ENCODE measurements at places on chromosomes 6 and 20.

DNA sequence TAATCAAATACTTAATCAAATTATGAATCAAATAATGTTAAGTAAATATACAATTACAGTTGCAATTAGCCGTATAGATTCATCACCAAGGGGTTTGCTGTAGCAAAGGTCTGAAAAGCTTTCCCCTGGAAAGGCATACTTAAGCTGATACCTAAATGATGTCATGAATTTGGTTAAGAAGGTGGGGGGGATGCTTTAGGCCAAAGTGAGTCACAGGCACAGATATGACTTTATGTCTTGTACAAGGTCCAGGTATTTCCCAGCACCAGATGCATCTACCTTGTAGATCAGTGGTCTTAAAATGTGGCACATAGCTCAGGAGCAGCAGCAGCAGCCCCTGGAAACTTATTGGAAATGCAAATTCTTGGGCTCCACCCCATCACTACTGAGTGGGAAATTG lies 557.3 kb upstream of the CDH4 start:
- DNase-seq = no peak

DNA sequence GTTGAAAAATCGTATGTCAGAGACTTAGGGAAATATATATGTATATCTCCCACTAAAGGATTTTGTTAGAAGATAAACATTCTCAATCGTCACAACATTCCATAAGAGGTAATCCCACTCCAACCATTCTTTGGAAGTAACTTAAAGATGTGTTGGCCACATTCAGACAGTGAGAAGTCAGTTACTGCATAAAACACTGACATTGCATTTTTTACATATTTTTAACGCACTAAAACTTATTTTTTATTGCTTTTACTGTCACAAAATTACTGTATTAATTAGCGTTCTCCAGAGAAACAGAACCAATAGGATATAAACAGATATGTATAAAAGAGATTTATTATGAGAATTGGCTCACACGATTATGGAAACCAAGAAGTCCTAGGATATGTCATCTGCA lies 74.3 kb upstream of the VGLL2 start:
- no peak for DNase-seq

DNA sequence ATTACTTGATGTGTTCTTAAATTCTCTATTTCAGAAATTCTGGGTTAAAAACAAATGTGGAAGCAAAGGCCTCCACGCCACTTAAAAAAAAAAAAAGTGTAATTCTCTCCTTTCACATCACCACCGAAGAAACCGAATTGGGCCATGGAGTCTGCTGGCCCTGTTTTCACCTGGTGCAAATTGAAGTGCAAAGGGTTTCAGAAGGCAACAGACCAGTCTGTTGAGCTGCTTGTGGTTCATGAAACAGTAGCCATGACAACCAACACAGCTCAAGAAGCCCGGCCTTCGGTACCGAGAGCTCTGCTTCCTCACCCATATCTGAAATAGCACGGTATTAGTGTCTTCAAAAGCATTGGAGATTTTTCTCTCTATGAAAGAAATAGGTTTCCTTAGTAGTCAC lies 63.1 kb downstream of the GMPR start:
- DNase-seq = no peak

DNA sequence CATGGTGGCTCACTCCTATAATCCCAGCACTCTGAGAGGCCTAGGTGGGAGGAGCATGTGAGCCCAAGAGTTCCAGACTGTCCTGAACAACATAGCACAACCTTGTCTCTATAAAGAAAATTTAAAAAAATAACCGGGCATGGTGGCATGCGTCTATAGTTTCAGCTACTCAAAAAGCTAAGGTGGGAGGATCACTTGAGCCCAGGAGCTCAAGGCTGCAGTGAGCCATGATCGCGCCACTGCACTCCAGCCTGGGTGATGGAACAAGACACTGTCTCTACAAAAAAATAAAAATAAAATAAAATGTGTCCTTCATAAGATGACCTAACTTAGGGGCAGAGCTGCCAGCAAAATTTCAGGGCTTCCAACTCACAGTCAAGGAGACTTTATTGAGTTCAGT lies 12.6 kb downstream of the ID4 start:
- DNase-seq = no peak

GRCh38 chr6:37130704-37131103 lies 39.2 kb upstream of the PIM1 start:
- DNase-seq = no peak

DNA sequence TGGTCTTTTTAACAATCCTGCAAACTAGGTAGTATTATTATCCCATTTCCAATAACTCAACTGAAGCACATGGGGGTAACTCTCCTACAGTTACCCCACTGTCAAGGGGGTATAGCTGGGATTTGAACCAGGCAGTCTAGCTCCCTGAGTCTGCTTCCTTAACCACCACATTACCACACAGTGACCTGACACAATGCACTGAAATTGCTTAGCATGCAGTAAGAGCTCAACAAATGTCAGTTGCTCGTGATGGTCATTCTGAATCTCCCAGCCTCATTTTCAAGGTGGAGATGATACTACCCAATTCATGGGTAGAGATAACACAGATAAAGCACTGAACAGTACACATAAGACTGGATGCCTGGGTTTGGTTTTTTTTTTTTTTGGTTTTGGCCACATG lies 193.2 kb upstream of the MYLIP start:
- DNase-seq = no peak

DNA sequence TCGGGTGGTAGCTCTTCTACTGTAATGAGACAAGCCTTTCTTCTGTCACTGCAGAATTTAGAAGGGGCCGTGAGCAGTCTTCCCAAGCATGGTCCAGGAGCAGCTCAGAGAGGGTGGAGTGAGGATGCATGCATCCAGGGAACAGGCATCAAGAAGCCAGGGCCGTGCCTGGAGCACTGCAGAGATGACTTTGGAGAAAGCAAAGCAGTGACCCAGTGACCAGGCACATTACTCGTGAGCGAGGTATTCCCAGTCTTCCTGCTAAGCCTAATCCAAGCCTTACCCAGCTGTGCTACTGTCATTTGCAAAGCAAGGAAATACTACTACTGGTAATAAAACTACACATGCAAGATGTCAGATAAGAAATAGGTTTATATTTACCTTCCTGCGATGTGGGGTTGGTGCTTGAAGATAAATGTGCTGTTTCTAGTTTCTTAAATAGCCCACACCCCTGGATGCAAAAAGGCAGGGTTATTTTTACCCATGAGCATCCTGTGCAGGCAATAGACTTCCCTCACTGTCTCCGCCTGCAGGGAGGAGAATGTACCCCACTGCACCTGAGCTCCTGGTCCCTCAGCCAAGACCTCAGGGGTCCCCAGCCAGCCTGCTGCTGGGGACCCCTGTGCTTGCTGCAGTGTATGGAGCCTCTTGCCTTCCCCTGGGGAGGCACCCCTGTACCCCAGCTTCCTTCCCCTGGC lies 62.9 kb downstream of the SSR1 start:
- peak; percentile 41 for DNase-seq
